ENCODE measurements at places on chromosomes 1 and 21.

GRCh38 chr1:57532299-57532698, 108.4 kb upstream of the DAB1 start:
- no peak for DNase-seq

- no peak for DNase-seq
Measured at GRCh38 chr1:49060766-49061165, 284.1 kb upstream of the BEND5 start.

GRCh38 chr1:162709132-162709860, 77.0 kb downstream of the DDR2 start:
- no peak for DNase-seq

- no peak for DNase-seq
Measured at GRCh38 chr1:110185181-110185580, 24.9 kb upstream of the KCNC4 start.

DNA sequence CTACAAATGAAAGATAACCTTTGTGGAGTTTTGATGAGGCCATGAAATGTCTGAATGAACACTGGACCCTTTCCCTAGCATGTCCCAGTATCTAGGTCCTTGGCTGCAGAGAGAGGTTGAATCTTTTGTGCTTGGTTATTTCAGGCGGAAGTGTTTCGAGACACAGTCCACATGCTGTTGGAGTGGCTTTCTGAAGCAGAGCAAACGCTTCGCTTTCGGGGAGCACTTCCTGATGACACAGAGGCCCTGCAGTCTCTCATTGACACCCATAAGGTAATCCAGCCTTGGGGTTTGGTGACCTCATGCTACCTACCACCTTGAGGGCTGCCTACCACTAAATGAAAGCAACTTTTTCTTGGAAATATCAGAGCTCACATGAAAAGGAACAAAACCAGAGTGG, 38.9 kb upstream of the BMP8A start:
- DNase-seq: no peak

- no peak for DNase-seq
Measured at GRCh38 chr1:46525253-46525983, 26.0 kb downstream of the KNCN start.

GRCh38 chr1:81545734-81546133, 255.0 kb upstream of the ADGRL2 start:
- DNase-seq: no peak

DNA sequence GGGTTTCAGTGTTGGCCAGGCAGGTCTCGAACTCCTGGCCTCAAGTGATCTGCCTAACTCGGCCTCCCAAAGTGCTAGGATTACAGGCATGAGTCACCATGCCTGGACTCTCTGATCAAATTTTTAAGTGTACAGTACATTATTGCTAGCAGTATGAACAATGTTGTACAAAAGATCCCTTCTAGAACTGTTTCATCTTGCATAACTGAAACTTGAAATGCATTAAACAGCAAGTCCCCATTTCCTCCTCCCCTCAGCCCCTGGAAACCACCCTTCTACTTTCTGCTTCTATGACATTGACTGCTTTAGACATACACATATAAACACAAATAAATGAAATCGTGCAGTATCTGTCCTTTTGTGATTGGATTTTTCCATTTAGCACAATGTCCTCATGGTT, 463.4 kb downstream of the PTPRC start:
- no peak for DNase-seq

GRCh38 chr1:240734001-240734400, 122.0 kb upstream of the GREM2 start:
- no peak for DNase-seq

- DNase-seq: no peak
Measured at GRCh38 chr1:28392027-28392652, 22.6 kb downstream of the PHACTR4 start.

DNA sequence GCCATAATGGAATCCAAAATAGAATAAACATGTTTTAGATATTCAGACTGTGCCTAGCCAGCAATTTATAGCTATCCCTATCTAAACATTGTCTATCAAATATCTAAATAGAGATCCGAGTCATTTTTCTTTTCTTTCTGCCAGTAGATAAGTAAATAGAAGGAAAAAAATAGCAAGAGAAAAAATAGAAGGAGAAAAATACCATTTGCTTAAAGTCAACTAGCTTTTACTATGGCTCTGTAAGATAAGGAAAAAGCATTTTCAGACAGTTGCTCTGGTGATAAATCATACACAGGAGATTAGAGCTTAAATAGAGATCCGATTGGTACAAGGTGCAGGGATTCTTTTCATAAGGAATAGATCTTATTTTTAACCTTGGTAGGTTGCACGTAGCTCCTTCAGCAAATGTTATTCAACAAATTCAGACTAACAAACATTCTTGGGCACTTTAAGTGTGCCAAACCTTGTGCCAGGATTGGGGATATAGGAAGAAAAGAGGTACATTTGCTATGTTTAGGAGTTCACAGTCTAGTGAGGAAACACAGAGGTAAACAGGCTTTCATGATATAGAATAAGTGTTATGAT, 70.1 kb upstream of the CCDC190 start:
- no peak for DNase-seq

DNA sequence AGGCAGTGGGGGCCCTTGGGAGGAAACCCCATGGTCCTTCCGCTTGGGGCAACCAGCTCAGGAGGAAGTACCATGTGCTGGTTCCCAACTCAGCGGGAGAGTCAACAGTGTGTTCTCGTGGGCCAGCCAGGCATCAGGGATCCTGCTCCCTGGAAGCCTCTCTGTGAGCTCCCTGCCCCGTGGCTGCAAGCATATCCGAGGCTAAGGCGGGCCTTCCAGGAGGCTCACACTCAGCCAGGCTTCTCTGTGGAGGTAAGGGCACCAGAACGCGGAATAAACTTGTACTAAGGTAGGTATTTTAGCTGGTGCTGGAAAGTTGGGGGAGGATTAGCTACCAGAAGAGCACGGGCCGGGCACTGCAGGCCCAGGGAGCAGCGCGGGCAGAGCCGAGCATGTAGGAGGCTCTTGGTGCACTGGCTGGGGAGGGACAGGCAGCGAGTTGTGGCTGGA, 74.7 kb upstream of the POU3F1 start:
- DNase-seq: no peak

- DNase-seq: no peak
Measured at GRCh38 chr1:113003751-113004690, 48.0 kb upstream of the SLC16A1 start.

DNA sequence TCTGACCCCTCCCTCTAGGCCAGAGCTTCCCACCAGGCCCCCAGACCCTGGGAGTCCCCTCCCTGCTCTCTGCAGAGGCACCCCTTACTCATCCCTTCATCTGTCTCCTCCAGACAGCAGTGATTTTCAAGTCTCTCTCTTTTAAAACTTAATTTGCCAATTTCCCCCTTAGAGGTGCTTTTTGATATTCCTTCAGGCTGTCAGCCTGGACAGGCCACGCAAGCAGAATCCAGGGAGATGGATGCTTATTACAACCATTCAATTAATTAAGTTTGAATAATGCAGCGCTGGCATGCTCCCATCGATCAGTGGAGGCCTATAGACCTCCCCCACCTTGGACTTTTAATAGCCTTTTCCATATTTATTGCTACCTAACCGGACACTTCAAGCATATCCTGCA, 6.2 kb downstream of the CAMK2N1 start:
- no peak for DNase-seq

DNA sequence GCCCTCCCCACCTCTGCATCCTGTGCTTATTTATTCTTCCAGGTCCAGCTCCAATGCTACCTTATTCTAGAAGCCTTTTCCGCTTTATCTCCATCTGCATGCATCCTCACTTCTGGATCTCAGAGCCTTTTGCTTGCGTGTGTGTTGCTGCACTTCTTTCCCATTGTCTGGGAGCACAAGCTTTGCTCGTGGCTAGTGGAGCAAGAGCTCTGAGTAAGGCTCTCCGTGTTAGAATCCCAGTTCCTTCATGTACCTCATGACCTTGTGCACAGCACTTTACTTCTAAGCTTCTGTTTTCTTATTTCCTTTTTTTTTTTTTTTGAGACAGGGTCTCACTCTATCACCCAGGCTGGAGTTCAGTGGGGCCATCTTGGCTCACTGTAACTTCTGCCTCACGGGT, 140.0 kb upstream of the POU3F1 start:
- no peak for DNase-seq

GRCh38 chr1:201791051-201791778, 37.7 kb upstream of the IPO9 start:
- no peak for DNase-seq

DNA sequence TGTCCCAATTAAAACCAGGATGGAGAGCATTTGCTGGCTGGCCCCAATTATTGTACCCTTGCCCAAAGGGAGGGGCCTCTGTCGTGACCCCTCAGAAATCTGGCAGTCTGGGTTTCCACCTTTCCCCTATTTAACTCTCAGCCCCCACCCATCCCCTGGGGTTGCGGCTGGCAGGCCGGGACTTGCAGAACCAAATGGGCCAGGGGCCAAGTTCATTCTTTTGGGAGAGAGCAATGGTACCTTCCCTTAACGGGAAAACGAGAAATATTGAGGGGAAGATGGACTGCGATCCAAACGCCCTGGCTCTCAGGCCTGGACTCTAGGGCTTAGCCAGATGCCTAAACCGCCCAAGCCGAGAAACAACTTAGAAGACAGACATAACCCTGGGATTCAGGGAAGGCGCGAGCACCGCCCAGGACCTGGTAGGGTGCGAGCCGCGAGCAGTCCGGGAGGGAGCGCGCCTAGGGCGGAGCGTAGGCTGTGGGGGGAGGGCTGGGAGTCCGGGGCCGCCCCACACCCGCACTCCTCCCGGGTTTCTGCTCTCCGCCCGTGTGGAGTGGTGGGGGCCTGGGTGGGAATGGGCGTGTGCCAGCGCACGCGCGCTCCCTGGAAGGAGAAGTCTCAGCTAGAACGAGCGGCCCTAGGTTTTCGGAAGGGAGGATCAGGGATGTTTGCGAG, at the start of gene SLC27A3:
Gene SLC27A3 (plus strand): TSS at position 628 of the 678 bp plus-strand sequence. CDS start 91 bp downstream, outside the sequence.
- no peak for DNase-seq

GRCh38 chr1:224616756-224617409, 766 bp downstream of the CNIH3 start:
- no peak for DNase-seq

DNA sequence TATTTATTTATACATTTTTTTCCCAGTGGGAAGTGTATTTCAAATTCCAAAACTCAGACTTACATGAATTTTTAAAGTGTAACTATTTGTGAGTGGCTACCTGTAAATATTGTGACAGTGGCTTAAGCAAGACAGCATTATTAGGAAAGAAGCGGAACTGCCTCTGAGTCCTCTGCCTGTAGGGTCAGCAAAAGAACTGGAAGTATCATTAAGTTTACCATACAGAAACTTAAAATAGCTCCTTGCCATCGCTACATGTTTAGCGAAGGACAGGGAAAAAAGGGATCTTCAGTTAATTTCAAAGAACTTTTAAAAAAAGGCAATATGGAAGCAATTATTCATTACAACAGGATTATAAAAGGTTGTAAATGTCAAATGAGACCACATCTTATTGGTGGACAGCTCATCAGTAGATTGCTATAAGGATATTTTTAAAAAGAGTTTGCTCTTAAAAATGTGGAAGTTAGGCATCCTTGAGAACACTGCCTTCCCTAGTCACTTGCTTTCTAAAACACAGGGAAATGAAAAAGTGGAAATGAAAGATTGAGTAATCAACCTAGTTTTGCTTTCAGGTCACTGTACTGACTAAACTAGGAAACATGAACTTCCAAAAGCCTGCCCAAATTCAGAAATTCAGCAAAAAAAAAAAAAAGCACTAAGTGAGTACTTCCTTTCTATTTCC, 39.2 kb downstream of the NSL1 start:
- DNase-seq: no peak

GRCh38 chr1:71193153-71193552, 112.3 kb upstream of the ZRANB2 start:
- DNase-seq: no peak

GRCh38 chr1:27592931-27593677, 10.8 kb downstream of the AHDC1 start:
- DNase-seq: no peak

DNA sequence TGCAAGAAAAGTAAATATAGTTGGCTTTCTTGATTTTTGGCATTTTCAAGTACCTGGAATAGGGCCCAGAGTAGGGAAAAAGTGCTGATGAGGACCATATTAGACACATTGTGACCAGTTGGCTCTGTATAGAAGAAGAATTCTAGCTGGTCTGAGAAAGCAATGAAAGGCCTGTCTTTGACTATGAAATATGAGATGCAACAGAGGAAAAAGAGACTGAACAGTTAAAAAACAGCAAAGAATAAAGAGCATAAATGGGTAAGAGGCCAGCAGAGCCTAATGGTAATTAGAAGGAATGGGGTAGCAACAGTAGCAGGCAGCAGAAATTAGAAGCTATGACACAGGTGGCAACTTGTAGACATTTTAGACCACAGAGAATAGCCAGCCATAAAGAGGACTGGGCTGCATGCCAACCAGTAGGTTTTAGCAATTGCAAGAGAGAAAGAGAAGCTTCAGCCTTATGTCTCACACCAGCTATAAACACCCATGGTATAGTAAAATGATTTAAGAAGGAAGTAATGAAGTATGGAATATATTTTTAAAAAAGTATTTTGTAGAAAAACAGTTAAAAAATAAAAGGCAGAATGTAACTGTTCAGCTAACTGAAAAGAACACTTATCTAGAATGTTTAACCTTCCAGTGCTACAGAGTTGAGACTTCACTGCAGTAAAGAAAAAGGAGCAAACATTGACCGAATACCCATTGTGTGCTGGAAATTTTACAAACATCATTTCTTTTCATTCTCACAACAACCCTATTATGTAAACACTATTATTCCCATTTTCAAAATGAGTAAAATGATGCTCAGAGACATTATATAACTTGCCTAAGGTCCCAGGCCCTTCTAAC, 114.1 kb downstream of the LHX4 start:
- no peak for DNase-seq

DNA sequence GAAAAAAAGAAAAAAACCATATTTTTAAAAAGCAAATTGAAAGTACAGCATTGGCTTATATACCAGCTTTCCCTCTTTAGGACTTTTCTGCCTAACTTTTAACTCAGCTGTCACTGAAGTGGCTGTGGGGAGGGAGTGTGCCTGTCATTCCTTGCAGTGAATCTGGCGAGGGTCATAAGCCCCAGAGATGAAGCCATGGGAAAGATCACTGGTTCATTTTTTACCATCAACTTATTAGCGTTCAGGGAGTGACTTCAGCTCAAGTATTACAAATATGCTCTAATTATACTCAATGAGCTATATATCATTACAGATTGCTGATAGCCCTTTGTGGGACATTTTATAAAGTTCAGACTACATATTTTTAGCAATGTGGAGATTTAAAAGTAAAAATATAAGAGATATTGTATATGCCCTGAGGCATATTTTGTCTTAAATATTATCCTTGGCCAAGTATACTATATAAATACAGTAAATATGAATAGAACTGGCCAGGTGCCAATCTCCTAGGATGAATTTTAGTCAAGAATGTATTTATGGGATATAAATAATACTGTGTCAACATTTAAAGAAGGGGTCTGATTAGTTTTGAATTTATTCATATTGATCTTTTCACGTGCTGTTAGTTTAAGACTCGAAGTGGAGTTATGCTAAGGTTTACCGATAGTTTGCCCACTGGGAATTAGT, 4.4 kb downstream of the TGFB2 start:
- no peak for DNase-seq

GRCh38 chr1:184004935-184005334, 32.6 kb downstream of the COLGALT2 start:
- no peak for DNase-seq

- no peak for DNase-seq
Measured at GRCh38 chr1:40783001-40783905, at the start of gene KCNQ4. TSS of gene KCNQ4 (plus strand) at chr1:40783787. CDS start at chr1:40784094, 307 bp downstream.
